ENCODE measurements at places on chromosomes 4 and X. TPM values are rescaled to one million over a fixed set of nuclear protein-coding genes. Genes with fewer than 3 reads are reported as not detected.

- no peaks in the 10 kb centered on the region for H3K36me3 ChIP-seq
- no peak overlapping the region for H3K4me3 ChIP-seq
- no peaks in the 10 kb centered on the region for H3K4me1 ChIP-seq
- H3K27ac ChIP-seq = no peak overlapping the region
- no peak for DNase-seq
Observed at GRCh38 chr4:115972967-115973366, 859.5 kb upstream of the NDST4 start.

GRCh38 chr4:15104825-15105224, 102.5 kb downstream of the CPEB2 start:
- DNase-seq = no peak
- H3K4me3 ChIP-seq = no peak overlapping the region
- no peaks in the 10 kb centered on the region for H3K36me3 ChIP-seq
- peaks cover 7% of the 10 kb centered on the region for H3K27me3 ChIP-seq

- H3K4me1 ChIP-seq = no peaks in the 10 kb centered on the region
- H3K4me3 ChIP-seq = no peak overlapping the region
- H3K36me3 ChIP-seq = no peaks in the 10 kb centered on the region
- DNase-seq = no peak
- H3K27me3 ChIP-seq = no peaks in the 10 kb centered on the region
Observed at GRCh38 chr4:181018472-181018871, 1224.7 kb upstream of the TENM3 start.

- no peaks in the 10 kb centered on the region for H3K27me3 ChIP-seq
- H3K27ac ChIP-seq = no peak overlapping the region
- DNase-seq = no peak
- H3K4me1 ChIP-seq = no peaks in the 10 kb centered on the region
Observed at GRCh38 chrX:48613502-48614160, 16.3 kb downstream of the WDR13 start.

GRCh38 chrX:41119803-41120202, 34.6 kb downstream of the USP9X start:
- H3K36me3 ChIP-seq = no peaks in the 10 kb centered on the region
- H3K4me1 ChIP-seq = peaks cover 79% of the 10 kb centered on the region
- no peak for DNase-seq
- H3K4me3 ChIP-seq = no peak overlapping the region

DNA sequence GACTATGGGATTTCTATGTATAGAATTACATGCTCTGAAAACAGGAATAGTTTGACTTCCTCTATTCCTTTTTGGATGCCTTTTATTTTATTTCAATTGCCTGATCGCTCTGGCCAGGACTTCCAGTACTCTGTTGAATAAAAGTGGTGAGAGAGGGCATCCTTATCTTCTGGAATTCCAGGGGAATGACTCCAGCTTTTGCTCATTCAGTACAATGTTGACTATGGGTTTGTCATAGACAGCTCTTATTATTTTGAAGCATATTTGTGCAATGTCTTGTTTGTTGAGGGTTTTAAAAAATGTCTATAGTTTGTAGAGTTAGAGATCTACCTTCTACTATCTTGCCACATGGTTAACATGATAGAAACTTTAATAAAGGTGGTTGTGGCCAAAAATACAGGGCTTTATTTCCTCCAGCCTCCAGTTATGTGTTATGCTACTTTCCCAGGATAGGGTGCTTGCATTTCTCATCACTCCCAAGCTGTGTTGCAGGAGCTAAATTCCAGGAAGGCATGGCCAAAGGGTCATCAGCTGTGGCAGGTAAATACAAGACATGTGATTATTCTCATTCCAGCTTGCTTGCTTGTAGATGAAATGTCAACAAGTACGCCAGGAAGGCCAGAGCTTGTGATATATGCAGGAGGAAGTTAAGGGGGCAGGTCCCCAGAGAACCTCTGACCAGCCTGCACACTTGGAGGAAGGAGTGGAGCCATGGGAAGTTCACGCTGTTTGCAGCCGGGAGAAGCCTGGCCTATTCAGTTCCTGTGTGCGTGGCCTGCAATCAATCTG, 142.4 kb upstream of the CPXCR1 start:
- H3K36me3 ChIP-seq = no peaks in the 10 kb centered on the region
- no peak overlapping the region for H3K4me3 ChIP-seq
- H3K27ac ChIP-seq = no peak overlapping the region
- DNase-seq = no peak

DNA sequence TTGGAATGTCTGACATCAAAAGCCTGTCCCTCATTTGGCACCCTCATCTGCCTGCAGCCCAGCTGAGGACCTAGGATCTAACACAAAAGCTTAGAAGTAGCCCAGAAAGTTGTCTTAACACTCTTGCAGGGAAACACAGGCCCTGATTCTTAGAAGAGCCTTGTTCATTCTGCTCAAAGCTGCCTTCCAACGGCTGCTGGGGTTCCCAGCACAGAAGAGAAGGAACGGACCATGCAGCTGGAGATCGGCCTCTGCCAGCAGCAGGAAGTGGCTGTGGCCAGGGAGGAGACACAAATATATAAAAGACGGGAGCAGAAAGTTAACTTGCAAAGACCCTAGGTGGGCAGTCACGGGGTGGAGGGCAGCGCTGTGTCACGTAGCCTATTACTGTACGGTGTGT, 20.4 kb downstream of the PRPS2 start:
- H3K4me3 ChIP-seq = no peak overlapping the region
- H3K36me3 ChIP-seq = peaks cover 2% of the 10 kb centered on the region
- H3K27ac ChIP-seq = no peak overlapping the region

DNA sequence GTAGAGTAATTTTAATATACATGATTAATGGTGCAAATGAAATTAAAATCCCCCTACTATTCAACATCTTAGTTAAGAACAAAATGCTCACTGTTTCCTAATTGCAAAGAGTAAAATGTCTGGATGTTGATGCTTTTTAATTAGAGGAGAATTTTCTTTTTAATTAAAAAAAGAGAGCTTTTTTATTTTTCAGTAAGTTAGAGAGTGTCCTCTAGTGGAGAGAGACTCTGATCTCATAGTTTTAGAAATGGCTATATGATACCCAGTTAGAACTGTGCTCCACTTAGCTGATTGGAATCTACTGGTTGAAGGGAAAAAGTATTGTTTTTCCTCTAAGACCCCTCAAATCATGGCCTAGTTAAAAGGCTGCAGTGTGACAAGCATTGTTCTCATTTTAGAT, 312.0 kb upstream of the MAGEB2 start:
- H3K27me3 ChIP-seq = no peaks in the 10 kb centered on the region
- H3K27ac ChIP-seq = no peak overlapping the region
- peaks cover 4% of the 10 kb centered on the region for H3K36me3 ChIP-seq
- no peak overlapping the region for H3K4me3 ChIP-seq
- H3K4me1 ChIP-seq = no peaks in the 10 kb centered on the region

DNA sequence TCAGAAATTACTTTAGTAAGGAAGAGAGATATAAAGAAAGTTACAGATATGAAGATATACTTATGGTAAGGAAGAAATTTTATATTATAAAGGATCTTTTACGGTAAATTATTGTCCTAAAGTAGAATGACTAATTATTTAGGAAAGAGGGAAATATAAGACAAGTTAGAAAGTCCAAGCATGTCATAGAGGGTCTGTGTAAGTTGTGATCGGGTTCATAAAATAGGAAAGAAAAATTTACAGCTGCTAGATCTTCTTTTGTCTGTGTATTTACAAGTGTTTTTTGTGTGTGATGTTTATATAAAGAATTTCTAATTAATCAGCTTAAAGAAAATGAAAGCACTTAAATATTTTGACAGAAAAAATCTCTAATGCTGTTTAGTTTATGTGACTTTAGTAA, 1054.9 kb upstream of the DIAPH2 start:
- no peak overlapping the region for H3K4me3 ChIP-seq
- H3K36me3 ChIP-seq = no peaks in the 10 kb centered on the region

- H3K36me3 ChIP-seq = no peaks in the 10 kb centered on the region
- H3K27me3 ChIP-seq = peaks cover 9% of the 10 kb centered on the region
- DNase-seq = no peak
- H3K27ac ChIP-seq = no peak overlapping the region
- no peaks in the 10 kb centered on the region for H3K4me1 ChIP-seq
Observed at GRCh38 chr4:47471591-47471990, 8.1 kb upstream of the COMMD8 start.

DNA sequence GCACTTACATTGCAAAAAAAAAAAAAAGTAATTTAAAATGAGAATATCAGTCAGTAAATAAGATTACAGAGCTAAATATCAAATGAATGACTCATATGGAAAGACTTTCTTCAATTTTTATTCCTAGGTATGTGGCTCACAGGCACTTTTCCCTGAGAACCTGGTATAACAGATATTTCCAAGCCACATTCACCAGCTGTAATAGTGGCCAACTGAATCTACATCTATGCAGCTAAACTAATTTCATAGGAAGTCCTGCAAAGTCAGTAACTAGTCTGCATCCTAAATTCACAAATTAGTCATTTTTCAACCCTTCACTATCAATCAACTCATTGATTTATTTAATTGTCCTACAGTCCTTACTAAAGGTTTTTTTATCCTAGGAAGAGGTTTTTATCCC, 5.6 kb downstream of the PDE5A start:
- H3K27ac ChIP-seq = no peak overlapping the region
- H3K4me1 ChIP-seq = peaks cover 9% of the 10 kb centered on the region
- no peaks in the 10 kb centered on the region for H3K36me3 ChIP-seq
- DNase-seq = no peak
- H3K27me3 ChIP-seq = peaks cover 17% of the 10 kb centered on the region
- H3K4me3 ChIP-seq = no peak overlapping the region

- no peak overlapping the region for H3K4me3 ChIP-seq
- H3K27ac ChIP-seq = no peak overlapping the region
- H3K36me3 ChIP-seq = no peaks in the 10 kb centered on the region
- H3K4me1 ChIP-seq = no peaks in the 10 kb centered on the region
Observed at GRCh38 chr4:25621027-25621930, 34.4 kb upstream of the SLC34A2 start.

GRCh38 chrX:1336948-1337779, 579 bp downstream of the IL3RA start:
- peak overlapping the region; percentile 77 for H3K4me3 ChIP-seq
- DNase-seq = no peak
- peaks cover 5% of the 10 kb centered on the region for H3K36me3 ChIP-seq
- peaks cover 2% of the 10 kb centered on the region for H3K27me3 ChIP-seq
- no peak overlapping the region for H3K27ac ChIP-seq
- peaks cover 14% of the 10 kb centered on the region for H3K4me1 ChIP-seq

DNA sequence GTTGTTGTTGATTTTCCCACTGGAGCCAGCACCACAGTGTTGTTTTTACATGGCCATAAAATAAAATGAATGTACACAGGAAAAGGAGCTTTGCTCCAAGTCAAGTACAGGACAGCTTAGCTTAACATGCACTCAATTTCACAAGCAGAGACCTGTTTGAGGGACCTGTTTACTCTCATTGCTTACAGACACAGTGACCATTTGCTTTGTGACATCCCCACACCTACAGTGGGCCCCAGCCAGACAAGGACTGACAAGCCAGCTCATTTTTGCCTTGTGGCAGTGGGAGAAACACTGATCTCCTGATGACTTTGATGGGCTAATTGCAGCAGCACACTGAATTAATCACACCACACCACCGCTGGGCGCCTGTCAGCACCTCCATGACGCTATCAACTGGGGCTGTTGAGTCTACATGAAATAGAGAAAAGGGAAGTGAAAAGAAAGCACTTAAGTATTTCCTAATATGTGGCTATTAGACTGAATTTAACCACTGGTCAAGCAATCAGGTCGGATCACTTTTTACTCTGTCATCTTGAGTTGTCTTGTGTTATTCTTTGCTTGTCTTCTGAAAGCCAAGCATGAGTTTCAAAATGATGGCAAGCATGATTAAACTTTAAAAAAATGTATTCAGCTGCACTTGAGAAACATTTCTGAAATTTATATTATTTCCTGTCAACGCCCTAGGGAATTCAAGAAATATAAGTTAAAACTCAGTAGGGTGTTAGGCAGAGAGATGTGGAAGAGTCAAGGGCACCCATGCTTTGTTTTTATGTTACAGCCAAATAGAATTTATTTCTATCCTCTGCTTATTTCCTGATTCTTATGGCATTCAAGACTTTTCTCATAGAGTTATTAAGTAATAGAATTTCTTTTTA, 557.7 kb downstream of the RAB28 start:
- no peak overlapping the region for H3K4me3 ChIP-seq
- H3K4me1 ChIP-seq = no peaks in the 10 kb centered on the region
- H3K27me3 ChIP-seq = no peaks in the 10 kb centered on the region
- no peak overlapping the region for H3K27ac ChIP-seq
- DNase-seq = no peak

DNA sequence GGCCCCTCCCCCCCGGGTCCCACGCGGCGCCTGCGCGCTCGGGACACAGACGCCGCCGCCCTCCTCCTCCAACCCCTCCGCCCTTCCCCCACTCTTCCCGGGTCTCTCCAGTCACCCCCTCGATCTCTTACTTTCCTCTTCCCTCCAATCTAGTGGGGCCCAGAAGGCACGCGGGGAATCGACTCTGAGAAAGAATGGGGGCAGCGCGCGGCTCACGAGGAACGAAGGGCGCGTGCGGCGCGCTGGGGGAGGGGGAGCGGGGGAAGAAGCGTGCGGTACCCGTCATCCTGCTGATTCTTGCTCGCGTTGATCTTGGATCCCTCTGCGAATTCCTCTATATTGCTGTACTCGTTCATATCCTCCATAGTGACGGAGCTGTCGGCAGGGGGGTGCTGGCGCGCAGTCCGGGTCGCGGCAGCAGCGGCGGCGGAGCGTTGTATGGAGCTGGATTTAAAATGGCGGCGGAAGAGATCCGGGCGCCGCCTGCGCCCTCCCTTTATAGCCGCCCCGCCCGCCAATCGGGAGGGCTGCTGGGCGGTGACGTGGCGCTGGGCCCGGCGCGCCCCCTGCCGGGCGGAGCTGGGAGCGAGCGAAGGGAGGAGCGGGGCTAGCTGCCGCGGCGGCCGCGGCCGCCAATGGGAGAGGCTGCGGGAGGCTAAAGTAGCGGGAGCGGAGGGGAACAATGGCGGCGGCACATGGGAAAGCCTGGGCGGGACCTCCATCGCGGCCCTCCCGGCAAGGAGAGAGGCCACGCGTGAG, 1.1 kb downstream of the HNRNPDL start:
- H3K36me3 ChIP-seq = peaks cover 59% of the 10 kb centered on the region
- no peaks in the 10 kb centered on the region for H3K27me3 ChIP-seq

DNA sequence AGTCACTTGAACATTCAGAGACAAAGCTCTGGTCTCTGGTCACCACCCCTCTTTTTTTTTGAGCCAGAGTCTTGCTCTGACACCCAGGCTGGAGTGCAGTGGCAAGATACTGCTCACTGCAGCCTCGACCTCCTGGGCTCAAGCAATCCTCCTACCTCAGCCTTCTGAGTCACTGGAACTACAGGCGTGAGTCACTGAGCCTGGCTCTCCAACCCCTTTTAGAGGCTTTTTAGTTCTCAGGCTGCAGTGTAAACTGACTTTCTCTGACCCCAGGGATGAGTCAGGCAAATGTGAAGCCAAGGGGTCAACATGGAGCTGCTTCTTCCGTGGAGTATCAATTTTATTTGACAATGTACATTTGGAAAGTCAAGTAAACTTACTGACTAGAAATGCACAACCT, 229.2 kb downstream of the PTTG2 start:
- no peaks in the 10 kb centered on the region for H3K4me1 ChIP-seq
- DNase-seq = no peak
- H3K4me3 ChIP-seq = no peak overlapping the region
- H3K27me3 ChIP-seq = peaks cover 4% of the 10 kb centered on the region
- H3K36me3 ChIP-seq = no peaks in the 10 kb centered on the region

Gene MAGEC2
- not detected for total RNA-seq

Gene FAM9B
- total RNA-seq = not detected

Gene PNCK
- not detected for total RNA-seq

Gene BEX5
- total RNA-seq = 4.9 TPM

Gene CCDC149
- 0.21 TPM for total RNA-seq

Gene NBDY
- 30.9 TPM for total RNA-seq

Gene REPS2
- total RNA-seq = 0.62 TPM

All from naive thymus-derived CD8-positive, alpha-beta T cell (primary cell).